Type B pancreatic cell (in vitro differentiated cells): ENCODE measurements at places on chromosomes 1 and 21.

- DNase-seq: no peak
Observed at GRCh38 chr1:66088787-66089186, 296.1 kb downstream of the PDE4B start.

DNA sequence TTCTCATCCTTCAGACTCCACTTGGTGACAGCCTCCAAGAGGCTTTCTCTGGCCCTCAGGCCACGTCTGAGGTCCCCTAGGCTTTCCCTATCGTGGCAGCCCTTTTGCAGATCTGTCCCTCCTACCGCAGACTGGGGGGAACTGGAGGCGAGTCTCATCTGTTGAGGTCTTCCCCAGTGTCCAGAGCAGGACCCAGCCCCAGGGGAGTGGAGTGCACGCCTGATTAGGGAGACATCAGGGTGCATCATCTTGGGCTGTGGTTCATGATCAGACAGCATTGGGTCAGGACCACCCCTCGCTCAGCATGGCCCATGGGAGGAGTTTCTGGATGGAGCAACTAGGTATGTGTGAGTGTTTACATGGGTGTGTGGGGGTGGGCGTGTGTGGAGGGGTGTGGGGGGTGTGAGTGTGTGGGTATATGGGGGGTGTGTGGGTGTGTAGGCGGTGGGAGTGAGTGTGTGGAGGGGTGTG, 8.5 kb upstream of the MATN1 start:
- no peak for DNase-seq

- no peak for DNase-seq
Observed at GRCh38 chr1:210233495-210234328, 1.1 kb downstream of the SERTAD4 start.

DNA sequence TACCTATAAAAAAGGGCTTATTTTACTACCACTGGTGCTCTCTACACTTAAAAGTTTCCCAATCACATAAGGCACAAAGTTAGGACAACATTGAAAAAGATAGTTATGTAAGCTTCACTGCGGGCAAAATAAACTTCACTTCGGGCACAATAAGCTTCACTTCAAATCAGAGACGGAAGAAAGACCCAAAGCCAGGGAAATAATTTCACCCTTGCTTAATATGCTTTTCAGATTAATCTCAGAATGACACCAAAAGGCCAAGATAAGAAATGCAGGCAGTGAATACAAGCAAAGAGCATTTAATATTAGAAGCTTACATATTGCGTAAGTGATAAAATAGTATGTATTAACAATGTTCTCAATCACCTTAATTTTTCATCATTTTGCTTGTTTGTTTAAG, 444.2 kb downstream of the SETD4 start:
- no peak for DNase-seq

- DNase-seq: no peak
Observed at GRCh38 chr21:15645830-15646229, 84.0 kb upstream of the USP25 start.

DNA sequence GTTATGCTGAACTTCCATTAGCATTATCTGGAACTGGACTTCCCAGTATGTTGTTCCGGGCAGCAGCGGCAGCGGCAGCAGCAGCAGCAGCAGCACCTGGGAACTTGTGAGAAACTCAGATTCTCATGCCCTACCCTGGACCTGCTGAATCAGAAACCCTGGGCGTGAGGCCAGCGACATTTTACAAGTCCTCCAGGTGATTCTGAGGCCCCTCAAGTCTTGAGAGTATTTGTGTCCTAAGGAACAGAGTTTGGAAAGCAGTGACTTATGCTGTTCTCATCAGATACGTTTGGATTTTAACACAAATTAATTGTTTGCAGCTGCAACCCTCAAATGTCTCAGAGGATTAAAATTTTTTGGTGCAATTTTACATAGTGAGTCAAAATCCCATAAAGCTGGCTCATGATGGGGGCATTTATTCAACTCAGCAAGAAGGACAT, 157.2 kb upstream of the KAZN start:
- no peak for DNase-seq

DNA sequence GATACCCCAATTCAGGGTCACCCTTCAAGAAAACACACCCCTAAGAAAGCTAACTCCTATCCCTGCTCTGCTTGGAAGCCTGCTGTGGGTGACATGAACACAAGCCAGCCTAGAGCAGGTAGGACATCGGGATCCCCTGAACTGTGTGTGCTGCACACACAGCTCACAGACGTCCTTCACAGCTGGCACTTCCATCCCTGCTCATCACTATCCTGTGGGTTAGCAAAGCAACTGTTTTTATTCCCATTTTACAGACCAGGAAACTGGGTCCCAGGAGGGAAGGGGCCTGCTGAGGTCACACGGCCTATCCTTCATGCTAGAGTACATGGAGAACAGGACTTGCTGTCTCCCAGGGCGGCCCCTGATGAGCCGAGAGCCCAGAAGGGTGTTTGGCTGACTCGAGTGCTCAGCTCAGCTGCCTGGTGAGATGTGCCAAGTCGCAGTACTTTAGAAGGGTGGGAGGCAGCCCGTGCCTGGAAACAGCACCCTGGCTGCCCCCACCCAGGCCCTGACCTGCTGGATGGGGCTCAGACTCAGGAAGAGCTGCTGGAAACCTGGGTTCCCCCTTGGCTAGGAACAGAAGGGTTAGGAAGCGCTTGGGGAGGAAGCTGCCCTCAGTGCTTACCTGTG, 28.3 kb upstream of the BTG2 start:
- peak; percentile 55 for DNase-seq

GRCh38 chr1:99745061-99745460, 21.4 kb downstream of the FRRS1 start:
- no peak for DNase-seq

- DNase-seq: no peak
Observed at GRCh38 chr1:226657895-226658545, 81.1 kb downstream of the ITPKB start.

DNA sequence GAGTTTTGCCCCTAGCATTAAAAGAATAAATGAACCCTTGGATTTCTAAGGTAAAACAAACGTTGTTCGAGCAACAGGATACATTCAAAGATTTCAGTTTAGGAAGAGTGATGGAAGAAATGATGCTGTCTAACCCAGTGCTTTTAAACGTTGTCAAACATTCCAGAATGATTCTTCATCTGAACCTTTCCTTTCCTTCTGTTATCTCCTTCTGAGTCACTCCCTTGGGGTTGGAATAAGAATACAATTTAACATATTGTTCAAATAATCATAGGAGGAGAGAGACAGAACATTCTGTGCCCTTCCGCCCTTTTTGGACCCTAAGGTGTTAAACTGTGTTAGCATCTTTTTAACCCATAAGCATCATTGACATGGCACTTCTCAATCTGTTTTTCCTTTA, 61.1 kb upstream of the RCOR3 start:
- no peak for DNase-seq

GRCh38 chr1:205632669-205633169, 908 bp upstream of the ELK4 start:
- DNase-seq: no peak

DNA sequence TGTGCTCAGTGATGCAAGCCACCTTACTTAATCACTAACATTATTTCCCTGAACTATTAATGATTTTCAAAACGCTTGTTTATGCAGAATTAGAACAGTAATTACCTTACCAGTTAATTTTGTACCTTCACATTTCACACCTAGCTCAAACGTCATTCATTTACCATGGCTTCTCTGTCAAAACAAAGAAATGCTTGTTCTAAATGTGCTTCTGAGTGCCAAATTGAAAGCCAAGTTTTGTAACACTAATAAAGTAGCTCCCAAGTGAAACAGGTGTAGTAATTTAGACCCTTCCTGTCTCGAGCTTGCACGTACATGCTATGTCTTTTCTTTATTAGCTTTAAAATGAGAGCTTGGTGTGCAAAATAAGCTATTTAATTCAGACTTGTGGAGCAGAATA, 533.7 kb upstream of the PKN2 start:
- DNase-seq: no peak

GRCh38 chr1:46532498-46533178, 18.8 kb downstream of the KNCN start:
- peak; percentile 82 for DNase-seq

DNA sequence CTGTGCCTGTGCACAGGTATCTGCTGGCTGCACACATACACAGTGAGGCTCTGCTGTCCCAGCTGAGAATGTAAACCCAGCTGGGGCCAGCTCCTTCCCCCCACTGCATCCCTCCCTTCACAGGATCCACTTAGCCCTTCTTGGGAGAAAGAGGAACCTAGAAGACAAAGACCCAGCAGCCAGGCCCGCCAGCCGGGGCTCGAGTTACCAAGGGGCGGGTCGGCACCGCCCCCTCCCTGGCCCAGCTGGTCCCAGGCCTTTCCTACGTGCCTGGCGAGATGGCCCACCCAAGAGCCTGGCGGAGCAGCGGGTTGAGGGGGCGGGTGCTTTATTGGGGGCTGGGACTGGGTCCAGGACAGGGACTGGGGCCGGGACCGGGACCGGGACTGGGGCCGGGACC, 2.1 kb downstream of the SH3BGRL3 start:
- no peak for DNase-seq

- DNase-seq: no peak
Observed at GRCh38 chr1:1399872-1400575, 889 bp upstream of the CCNL2 start.

GRCh38 chr1:30377230-30378002, 346.0 kb downstream of the MATN1 start:
- peak; percentile 58 for DNase-seq

- DNase-seq: no peak
Observed at GRCh38 chr1:57741521-57741920, 317.7 kb upstream of the DAB1 start.

GRCh38 chr1:45010855-45011811, at the start of gene HECTD3:
HECTD3 (minus strand) TSS chr1:45011324; CDS start chr1:45011257, 67 bp downstream.
- peak; percentile 77 for DNase-seq

DNA sequence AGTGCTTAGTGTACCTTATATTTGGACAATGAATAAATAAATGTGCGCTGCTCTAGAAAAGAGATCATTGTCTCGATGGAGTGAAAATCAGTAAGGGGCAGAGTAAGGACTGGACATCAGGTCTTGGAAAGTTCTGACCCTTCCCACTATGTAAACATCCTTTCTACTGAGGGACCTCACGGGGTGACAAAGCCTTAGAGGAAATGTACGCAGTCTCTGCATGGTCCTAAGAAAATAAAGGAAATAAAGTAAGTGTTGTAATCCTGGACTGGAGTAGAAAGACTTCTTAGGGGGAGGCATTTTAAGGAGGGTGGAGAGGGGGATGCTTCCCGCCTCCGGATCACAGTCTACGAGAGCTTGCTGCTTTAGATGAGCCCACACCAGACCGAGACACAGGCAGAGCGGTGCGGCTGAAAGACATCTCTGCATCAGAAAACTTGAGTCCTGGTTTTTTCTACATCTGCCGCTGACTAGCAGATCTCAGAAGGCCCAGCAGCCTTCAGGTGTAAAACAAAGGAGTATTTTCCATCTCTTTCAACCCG, 22.3 kb upstream of the GPR137B start:
- no peak for DNase-seq
